T-helper 1 cell (primary cell): ENCODE measurements at places on chromosomes 1 and 21.

- no peak for DNase-seq
These were observed 776.6 kb downstream of the AMY1C start for GRCh38 chr1:104526158-104526795.

DNA sequence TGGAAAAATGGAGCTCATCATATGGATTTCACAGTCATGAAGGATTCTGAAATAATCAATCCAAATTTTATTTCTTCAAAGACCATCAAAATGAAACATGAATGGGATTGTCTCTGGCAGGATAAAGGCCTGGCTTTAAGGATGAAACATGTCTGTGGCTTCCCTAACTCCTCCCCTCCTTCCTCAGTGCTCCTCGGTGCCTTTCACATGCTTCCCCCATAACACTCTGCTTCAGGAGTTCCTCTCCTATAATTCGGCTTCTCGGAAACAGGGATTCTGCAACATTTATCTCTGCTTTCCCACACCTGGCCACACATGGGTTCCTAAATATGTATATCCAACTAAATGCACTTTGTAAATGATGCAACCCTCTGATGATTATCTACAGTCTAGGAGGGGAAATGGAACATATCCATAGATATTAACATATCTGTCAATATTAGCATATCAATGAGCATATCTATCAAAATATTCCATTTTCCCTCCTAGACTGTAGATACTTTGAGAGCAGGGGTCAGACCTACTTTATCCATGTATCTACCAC lies 153.8 kb downstream of the PLPP3 start:
- no peak for DNase-seq

DNA sequence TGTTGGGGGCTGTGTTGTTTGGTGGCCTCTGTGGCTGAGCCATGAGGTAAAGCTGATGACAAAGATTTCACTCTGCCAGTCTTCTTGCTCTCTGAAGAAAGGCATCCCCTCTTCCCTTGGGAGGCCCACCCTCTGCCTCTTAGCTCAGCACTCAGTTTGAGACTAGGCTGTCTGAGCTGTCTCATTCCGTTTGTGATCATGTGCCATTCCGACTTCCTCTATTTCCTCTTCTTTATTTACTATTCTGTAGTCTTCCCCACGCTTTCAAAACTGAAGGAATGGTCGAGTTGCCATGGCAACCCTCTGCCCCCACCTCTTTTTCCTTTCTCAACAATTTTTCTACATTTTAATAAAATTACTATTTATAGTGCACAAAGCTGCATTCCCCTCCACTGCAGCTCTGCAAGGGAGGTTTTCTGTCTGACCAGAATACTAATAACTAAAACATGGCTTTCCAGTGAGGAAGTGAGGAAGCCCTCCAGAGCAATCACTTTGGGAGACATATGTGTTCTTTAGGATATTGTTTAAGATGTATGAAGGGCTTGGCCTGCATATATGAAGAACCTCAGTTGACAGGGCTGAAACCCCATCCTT lies 30.8 kb downstream of the KCNA3 start:
- no peak for DNase-seq

- DNase-seq: no peak
These were observed 33.1 kb downstream of the PGBD5 start for GRCh38 chr1:230392920-230393521.

DNA sequence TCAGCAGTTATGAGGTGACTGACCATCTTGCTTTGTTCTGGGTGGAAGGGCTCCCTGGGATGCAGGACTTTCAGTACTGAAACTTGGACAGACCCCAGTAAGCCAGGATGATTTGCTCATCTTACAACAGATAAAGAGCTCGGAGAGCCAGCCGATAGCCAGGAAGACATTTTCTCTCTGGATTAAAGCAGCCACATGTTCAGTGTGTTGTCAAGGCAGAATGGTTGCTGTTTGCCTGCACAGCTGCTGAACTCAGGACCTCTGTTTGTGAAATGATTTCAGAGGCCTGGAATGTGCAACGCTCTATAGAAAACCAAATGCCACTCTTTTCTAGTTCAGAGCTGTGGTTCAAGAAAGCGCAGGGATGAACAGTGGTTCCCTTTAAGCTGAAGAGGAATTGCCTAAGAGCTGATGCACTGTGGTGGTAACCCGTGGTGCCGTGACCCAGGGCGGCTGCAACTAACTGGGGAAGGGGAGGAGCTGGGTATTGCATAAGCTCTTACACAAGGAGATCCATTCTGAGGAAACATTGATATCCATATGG lies 40.7 kb downstream of the CASQ2 start:
- no peak for DNase-seq

- DNase-seq: no peak
These were observed 25.0 kb downstream of the MTARC1 start for GRCh38 chr1:220811695-220812094.

GRCh38 chr1:166029196-166029945 lies 137.4 kb downstream of the FAM78B start:
- no peak for DNase-seq

- no peak for DNase-seq
These were observed 9.1 kb upstream of the EFHD2 start for GRCh38 chr1:15400627-15401026.

DNA sequence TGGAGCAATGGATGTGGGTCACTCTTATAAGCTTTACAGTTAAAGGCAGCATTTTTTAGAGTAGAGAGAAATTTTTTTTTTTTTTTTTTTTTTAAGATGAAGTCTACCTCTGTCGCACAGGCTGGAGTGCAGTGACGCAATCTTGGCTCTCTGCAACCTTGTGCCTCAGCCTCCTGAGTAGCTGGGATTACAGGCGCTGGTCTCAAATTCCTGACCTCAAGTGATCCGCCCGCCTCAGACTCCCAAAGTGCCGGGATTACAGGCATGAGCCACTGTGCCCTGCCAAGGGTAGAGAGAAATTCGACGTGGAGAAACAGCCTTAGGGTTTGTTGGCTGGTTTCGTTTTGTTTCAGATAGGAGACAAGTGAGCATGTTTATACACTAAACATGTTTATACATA lies 594.2 kb upstream of the ADAMTS5 start:
- no peak for DNase-seq

DNA sequence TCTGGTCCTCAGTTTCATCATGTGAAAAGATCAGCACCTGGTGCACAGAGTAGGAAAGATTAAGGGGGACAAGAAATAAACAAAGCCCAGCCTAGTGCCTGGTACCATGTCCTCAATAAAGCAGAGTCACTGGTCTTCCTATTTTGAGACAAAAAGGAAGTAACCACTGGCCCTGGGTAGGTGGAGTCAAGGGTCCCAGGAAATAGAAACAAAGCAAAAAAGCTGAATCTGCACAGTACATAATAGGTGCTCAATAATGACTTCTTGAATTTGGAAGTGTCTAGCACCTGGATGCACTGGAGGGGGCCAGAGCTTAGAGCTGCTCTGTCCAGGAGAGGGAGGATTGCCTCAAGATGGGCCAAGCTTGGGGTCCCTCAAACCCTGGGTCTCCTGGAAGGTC lies 1.9 kb upstream of the EPHB2 start:
- no peak for DNase-seq

DNA sequence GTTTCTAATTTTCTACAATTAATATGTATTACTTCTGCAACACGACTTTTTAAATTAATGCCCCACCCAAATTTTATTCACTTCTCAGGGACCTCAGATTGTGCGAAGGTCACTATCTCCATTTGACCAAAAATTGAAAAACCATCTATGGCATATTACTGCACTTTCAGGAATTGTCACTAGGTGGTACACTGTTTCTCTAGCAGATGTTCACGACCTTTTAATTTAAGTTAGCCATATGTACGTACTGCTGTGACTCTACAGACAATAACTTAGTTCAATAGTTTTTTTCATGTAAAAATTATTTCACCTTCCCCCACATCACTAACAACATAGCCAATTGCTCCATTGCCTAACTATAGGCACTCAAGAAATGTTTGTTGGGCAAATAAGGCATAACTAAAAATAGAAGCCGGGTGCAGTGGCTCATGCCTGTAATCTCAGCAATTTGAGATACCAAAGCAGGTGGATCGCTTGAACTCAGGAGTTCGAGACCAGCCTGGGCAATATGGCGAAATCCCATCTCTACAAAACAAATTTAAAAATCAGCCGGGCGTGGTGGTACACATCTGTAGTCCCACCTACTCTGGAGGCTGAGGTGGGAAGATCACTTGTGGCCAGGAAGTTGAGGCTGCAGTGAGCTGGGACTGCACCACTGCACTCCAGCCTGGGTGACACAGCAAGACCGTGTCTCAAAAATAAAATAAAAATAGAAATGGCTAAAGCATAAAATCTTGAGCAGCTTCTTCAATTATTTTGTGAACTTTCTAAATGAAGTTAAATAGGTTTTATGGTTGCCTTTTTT lies 75.7 kb upstream of the PKN2 start:
- DNase-seq: no peak

DNA sequence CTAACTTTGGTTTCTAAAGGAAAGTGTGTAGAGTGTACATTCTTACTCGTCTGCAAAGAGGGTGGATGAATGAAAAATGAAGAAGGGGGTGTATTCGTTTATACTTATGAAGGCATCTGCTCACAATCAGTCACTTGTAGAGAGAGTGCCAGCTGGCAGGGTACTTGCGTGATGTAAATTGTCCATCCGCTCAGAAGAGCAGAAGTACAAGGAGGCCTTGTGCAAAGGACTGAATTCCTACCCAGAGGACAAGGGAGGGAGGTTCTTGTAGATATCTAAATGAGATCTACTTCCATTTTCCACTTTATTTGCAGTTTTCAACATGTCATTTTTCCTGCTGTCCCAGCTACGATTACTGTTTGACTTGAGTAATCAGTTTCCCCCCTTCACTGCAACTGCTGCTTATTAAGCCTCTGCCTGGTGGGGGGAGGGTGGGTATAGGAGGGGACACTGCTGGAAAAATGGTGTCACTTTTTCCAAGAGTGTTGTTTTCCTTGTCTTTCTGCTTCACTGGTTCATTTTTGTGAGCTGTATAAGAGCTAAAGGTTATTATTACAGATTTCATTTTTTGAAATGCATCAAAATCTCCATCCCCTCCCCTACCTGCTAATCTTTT lies 67.3 kb downstream of the LAMC1 start:
- no peak for DNase-seq

DNA sequence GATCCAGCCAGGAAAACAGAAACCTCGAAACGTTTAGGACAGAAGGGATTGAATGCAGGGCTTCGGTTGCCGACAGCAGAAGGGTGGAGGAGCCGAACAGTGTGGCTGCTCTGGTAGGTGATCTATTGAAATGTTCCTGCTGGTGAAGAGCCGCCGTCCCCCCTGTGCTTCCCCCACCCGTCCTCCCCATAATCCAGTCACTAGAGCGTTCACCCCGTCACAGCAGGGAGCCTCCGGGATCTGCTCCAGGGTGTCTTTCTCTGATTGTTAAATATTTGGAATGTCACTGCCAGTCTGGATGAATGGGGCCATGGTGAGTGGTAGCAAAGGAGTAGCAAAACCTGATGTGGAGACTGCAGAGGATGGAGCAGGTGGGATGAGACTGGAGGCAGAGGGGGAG lies 255.1 kb upstream of the CSF3R start:
- DNase-seq: no peak

- no peak for DNase-seq
These were observed 2.0 kb upstream of the ZNF678 start for GRCh38 chr1:227561241-227561907.

GRCh38 chr1:5304702-5305101 lies 650.3 kb downstream of the AJAP1 start:
- DNase-seq: no peak

DNA sequence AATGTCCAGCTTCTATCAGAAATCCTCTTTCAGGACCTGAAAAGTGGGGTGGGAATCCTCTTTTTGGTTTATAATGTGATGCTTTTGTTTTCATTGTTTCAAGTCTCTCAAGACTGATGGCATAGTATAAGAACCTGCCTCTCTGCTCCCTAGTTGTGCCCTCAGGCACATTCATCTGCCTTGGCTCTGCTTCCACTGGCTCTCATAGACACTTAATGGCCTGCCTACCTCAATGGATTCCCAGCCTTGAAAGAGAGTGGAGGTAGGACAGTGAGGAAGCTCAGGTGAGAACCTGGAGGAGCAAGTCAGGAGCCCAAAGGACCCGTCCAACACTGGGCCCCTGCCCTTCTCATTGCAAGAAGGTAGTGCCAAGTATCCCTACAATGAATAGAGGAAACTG lies 4.8 kb downstream of the TTLL7 start:
- DNase-seq: no peak

DNA sequence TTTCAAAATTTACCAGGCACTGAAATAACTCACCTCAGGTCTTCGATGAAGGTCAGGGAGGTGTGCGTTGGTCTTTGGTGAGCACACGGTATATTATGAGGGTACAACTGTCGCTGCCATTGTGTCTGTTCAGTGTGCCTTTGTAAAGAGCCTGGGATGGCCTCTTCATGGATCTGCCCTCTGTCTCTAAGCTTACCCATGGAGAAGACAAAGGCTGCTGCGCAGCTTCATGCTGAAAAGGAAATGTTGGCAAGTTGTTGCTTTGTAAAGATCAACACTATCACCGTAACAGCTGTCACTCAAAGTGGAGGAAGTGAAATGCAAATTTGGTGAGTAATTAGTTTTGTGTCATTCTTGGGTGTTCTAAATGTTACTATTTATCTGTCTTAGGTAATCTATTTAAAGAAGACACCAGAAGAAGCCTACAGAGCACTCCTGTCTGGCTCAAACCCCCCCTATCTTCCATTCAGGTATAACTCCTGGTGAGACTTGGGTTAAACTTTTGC lies 71.6 kb downstream of the CDC14A start:
- DNase-seq: no peak

- DNase-seq: no peak
These were observed 17.5 kb downstream of the SLC26A9 start for GRCh38 chr1:205925736-205926135.

GRCh38 chr1:11065796-11066195 lies 6.0 kb upstream of the SRM start:
- no peak for DNase-seq

- peak; percentile 45 for DNase-seq
These were observed 6.1 kb downstream of the TNFRSF25 start for GRCh38 chr1:6459850-6460265.

GRCh38 chr1:190475421-190476141 lies 2.1 kb downstream of the BRINP3 start:
- no peak for DNase-seq

DNA sequence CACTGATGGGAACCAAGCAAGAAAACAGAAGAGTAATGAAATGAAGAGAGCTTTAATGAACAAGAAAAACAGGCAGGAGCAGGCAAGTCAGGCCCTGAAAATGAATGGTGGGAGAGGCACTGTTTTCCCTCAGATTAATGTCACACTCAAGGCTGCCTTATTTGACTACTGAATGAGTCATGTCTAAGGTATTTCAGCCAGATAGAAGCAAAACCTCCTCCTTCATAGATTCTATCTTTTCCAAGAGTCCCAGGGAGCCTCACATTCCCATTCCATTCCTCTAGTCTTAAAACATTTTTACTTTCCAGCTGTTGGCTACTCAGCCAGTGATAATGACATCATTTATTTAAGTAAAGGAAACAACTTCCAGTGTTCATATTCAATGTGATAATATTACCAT lies 228.4 kb upstream of the NRIP1 start:
- no peak for DNase-seq

DNA sequence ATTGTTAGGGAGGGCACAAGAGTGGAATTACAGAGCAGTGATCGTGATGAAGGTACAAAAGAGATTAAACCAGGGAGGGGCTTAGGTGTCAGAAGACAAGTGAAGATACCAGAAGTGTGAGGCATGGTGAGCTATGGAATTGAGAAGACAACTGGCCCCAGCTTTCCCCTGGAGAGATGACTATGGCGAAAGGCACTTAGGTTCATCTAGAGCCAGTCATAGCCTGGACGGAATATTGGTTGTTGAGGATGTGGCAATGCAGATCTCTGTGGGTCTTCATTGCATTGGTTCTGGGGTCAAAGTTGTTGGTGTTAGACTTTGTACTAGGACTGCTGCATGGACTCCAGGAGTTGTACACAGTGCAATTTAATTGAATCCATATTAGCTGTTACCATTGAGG lies 115.7 kb downstream of the FASLG start:
- no peak for DNase-seq

- DNase-seq: peak; percentile 64
These were observed at the start of gene BMP8A for GRCh38 chr1:39491146-39491921. Gene BMP8A (plus strand): TSS chr1:39491636. CDS start chr1:39491992, 356 bp downstream.
